ENCODE measurements at places on chromosomes 11 and 22.
A peak's percentile ranks its signal among the peaks of the same experiment; 100 is the strongest.

DNA sequence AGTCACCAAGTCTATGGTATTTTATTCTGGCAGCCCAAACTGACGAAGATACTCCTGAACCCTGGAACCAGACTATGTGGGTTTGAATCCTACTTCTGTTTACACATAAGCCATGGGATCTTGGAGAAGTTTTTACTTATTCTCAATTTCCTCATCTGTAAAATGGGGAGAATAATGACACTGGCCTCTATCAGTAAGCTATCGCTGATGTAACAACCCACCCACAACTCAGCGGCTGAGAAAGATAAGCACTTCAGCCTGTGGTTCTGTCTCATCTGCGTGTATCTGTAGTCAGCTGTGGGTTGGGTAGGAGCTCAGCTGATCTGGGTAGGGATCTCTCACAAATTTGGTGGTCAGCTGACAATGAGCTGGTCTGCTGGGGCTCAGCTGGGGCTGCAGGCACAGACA, 68.0 kb upstream of the ALX4 start:
- no peak for DNase-seq

DNA sequence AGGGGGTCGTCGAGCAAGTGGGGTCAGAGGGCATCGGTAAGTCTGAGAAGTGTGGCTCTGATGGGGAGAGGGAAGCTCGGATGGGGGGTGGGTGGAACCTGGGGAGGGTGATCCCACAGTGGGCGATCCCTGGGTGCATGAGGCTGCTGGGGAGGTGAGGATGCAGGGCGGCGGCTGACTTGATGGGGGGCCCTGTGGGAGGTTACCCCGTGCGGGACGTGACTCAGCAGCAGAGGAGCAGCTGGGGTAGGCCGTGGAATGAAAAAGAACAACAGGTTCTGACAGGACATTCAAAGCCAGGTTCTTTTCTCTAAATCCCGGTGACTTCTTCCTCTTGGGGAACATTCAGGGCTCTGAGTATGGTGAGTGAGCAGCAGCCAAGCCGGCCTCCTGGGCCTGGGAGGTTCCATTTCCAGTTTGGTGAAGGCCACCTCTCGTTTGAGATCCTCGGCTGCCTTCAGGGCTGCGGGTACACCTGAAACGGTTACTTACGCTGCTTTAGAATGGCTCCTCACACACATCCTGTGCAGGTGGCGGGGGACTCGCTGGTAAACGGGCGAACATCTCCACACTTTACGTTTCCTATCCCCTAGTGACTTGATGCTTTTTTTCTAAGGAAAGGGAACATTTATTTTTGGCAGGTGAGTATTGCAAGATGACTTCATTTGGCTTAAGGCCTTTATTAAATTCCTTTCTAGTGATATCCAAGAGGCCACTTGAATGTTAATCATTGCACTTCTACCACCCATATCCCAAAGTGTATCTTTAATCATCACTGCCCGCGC, 278.2 kb downstream of the TBC1D22A start:
- DNase-seq = no peak

DNA sequence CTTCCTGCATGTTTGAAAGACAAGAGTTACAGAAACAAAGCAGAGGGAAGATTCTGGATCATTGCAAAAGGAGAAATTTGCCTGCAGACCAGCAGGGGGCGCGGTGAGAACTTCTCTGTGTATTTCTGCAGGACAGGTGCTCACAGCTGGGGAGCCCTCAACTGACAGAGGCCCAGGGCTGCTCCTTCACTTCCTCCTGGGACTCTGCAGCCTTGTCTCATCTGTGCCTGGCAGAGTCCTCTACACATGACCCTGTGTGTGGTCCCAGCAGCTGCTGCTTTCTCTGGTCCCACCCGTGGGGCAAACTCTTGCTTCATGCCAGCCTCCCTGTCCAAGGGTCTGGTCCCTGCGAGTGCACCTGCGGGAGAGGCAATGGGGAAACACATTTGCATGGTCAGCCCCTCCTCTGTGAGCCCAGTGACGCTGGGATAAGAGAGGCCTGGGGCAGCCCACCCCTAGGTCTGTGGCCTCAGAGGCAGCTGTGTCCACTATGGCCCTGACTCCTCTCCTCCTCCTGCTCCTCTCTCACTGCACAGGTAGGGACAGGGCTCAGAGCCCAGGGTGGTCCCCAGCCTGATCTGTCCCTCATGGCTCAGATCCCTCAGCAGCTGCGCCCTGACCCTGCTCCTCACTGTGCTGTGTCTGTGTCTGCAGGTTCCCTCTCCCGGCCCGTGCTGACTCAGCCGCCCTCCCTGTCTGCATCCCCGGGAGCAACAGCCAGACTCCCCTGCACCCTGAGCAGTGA, 43.2 kb upstream of the VPREB1 start:
- no peak for DNase-seq

DNA sequence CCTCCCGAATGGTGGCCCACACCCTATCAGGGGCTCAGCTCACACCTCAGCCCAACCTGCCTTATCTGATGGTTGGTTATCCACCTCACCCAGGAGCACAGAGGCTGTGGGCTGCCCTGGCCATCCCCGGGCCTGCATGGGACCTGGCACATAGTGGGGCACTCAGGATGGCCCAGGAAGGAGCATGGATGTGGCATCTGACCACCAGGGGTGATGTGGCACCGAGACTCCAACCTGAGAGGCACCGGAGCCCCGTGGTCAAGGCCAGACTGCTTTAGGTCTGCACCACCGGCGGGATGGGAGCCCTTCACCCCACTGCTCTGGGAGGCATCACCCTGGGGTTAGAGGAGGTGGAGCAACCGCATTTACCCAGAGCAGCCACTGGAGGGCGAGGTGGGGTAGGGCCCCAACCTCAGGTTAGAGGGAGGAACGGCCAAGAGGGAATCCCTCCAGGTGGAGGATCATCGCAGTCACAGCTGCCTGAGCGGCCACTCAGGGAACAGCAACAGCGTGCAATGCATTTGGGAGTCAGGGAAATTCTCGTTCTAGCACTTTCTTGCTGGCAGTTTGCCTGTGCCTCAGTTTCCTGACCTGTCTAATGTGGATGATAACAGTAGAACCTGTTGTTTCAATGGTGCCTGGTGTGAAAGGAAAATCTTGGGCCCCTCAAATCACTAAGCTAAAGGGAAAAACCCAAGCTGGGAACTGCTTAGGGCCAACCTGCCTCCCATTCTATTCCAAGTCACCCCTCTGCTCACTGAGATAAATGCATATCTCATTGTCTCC, 52.9 kb upstream of the CARS1 start:
- DNase-seq = peak; percentile 27

DNA sequence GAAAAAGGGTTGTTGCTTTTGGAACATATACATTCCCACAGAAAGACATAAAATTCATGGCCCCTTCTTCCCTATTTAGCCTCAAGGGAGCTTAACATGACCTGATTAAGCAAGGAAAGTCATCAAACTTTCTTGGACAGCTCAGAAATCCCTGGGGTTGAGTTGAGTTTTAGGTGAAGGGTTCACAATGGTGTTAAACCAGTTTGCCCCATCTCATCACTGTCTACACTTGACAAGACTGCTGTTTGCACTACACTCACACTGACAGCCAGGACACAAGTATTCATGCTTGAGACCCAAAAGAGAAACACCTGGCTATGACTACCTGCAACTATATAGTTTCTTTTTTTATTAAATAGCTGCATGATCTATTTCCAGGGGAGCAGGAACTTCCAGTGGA, 209.8 kb upstream of the TMEM45B start:
- DNase-seq = no peak

DNA sequence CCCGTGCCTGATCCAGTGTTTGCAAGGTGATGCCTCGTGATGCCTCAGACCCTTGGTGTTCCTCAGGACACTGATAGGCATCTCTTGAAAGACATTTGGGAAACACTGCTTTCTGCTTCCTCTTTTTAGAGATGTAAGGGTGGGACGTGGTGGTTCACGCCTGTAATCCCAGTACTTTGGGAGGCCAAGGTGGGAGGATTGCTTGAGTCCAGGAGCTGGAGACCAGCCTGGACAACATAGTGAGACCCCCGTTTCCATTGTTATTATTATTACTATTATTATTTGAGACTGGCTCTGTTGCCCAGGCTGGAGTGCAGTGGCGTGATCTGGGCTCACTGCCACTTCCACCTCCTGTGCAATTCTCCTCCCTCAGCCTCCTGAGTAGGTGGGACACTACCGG, 6.5 kb upstream of the SOX10 start:
- no peak for DNase-seq

All from NCI-H187 (cell line).